Osteoblast (primary cell): ENCODE measurements at places on chromosomes 7 and 10. TPM values are rescaled to one million over a fixed set of nuclear protein-coding genes. Genes with fewer than 3 reads are reported as not detected.

Gene GRIFIN
- not detected in 2 replicates for total RNA-seq

Gene CPVL
- total RNA-seq = 0.36 TPM in 1 of 2 replicates, not detected in the other

Gene SPDYE8
- not detected in 2 replicates for total RNA-seq

Gene FXYD4
- total RNA-seq = not detected in 2 replicates

Gene VAX1
- not detected in 2 replicates for total RNA-seq

Gene AS3MT
- 6.2 and 8.0 TPM in 2 replicates for total RNA-seq

Gene PDK4
- 0.36 and 0.59 TPM in 2 replicates for total RNA-seq

DNA sequence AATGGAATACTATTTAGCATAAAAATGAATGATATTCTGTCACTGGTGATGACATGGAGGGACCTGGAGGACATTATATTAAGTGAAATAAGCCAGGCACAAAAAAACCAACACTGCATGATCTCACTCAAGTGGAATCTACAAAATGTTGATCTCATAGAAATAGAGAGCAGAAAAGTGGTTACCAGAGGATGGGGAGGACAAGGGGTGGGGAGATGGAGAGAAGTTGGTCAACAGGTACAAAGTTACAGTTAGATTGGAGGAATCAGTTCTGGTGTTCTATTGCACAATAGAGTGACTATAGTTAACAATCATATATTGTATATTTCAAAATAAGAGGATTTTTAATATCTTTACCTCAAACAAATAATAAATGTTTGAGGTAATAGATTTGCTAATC lies 24.7 kb upstream of the SLC18A3 start:
- DNase-seq = no peak

DNA sequence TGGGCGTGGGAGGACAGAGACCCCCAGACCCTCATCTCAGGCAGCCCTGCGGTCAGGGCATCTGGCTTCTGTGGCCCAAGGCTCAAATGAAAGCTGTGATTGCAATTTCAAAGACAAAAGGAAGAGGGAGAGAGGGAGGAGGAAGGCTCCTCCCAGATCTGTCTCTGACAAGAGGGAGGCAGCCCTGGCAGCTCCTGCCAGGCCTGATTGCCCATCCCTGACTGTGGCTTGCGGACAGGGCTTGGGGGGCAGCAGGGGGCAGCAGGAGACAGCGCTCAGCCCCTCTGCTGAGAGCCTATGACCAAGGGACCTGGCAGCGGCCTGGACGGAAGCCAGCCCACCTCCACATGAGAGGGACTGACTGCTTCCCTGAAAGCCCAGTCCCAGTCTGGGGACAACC lies 91.8 kb downstream of the PTPRN2 start:
- no peak for DNase-seq

- peak; percentile 69 for DNase-seq
These were observed 38.3 kb upstream of the VCL start for GRCh38 chr10:73959484-73960243.

GRCh38 chr10:112701211-112701877 lies 248.7 kb upstream of the TCF7L2 start:
- DNase-seq = no peak

DNA sequence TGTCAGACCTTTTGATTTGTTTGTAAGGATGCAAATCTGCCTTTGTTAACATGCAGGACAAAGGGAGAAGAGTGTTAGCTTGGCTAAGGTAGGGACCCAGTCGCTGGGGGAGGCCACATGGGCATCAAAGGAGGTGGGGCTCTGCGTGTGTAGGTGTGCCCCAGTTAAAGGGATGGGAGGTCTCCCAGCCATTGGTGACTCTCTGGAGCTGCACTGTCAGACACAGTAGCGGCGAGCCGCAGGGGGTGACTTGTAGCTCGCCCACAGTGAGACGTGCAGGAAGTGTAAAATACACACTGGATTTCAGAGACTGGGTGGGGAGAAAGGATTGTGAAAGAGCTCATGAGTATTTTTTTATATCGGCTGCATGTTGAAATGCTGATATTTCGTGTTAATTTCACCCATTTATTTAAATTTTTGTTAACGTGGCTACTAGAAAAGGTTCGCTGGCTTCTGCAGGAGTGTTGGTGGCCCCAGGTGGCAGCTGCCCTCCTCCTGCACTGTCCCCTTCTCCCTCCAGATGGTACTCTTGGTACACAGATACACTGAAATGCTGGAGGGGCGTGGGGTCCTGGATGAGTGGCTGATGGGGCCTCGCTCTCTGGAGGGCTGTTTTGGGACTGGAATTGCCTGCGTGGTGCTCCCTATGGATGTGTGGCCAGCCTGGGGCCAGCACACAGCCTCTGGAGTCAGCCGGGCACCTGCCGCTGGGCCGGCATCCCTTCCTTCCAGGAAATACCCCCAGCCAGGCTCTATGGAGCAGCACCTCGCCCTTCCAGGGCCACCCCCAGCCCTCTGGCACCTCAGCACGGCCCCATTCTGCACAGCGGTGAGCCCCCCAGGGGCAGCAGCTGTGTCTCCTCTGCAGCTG lies 59.2 kb downstream of the LHPP start:
- DNase-seq = peak; percentile 86

DNA sequence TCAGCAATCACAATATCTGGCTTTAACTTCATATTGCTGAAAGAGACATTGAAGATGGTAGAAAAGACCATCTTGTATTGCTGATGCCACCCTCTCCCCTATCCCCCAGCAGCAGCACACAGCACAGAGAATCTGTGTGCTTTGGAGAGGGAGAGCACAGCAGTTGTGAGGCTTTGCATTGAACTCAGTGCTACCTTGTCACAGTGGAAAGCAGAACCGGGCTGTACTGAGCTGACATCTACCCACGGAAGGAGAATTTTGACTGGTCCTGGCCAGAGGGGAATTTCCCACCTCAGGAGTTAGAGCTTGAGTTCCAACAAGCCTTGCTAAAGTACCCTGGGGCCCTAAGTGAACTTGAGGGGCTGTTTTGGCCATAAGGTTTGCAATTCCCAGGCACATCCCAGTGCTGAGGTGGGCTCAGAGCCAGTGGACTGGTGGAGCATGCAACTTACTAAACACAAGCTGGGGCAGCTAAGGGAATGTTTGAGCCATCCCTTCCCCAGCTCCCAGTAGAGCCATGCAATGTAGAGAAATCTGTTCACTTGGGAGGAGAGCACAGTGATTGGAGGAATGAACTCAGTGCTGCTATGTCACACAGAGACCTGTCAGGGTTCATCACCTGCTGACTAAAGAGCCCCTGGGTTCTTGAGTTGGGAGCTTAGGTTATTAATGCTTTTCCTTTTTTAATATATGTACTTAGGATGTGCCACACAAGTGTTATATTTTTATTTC lies 62.1 kb downstream of the OR13A1 start:
- DNase-seq = no peak

DNA sequence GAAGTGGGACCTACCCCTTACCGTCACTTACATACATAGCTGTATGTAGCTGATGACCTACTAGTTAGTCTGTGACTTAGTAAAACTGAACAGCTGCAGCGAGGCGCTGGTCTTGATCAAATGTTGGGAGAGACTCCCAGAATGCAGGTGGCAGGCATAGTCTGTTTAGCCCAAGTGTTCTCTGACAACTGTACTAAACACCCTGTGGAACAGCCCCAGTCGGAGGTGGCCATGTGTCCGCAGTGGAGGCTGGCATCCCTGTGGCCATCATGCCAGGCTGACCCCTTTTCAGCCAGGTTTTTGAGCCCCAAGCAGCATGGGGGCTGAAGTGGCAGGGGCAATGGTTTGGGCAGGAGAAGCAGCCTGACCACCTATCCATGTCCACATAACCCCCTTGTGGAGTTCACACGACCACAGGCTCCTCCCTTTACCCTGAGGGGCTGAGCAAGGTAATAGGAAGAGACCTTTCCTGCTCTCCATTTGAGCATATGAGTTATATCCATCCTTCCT lies 7.2 kb downstream of the ADCY1 start:
- DNase-seq = no peak

DNA sequence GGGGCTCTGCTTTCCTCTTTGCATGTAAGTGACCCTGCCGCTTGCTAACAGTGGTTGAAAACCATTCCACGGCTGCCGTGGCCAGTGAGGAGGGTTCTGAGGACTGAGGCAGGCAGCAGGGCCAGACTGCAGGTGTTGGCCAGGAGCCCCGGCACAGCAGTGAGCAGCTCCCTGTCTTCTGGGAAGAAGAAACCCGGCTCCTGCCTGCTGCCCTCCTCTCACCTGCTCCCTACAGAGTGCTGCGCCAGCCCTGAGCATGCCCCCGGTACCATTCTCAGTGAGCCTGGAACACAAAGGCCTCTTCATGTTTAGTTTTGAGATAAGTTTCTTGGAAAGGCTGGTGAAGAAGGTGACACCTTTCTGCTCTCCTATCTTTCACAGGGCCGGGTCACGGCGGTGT lies 199.9 kb downstream of the TAX1BP1 start:
- no peak for DNase-seq

DNA sequence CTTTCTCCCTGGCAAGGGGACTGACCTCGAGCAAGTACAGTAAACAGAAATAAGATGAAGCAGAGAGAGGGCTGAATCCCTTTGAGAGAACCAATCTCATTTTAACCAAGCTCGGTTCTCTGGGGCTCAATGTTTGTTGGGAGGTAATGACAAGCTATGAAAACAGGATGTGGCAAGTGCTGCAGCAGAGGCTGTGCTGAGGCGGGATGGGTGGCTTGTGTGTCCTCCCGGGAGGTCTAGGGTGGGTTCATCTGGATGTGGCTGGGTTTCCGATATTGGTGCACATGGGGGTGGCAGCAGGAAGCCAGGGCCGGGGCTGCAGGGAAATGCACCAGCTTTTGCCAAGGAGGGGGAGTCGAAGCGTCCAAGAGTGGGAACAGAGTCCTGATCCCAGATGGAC lies 84.5 kb downstream of the AOAH start:
- DNase-seq = no peak

GRCh38 chr10:64444163-64444562 lies 923.0 kb downstream of the REEP3 start:
- DNase-seq = no peak
